AG09319 (cell line): ENCODE measurements at places on chromosomes 1 and 21.

- DNase-seq = no peak
Measured at GRCh38 chr1:173082913-173083312, 32.2 kb upstream of the TNFSF18 start.

DNA sequence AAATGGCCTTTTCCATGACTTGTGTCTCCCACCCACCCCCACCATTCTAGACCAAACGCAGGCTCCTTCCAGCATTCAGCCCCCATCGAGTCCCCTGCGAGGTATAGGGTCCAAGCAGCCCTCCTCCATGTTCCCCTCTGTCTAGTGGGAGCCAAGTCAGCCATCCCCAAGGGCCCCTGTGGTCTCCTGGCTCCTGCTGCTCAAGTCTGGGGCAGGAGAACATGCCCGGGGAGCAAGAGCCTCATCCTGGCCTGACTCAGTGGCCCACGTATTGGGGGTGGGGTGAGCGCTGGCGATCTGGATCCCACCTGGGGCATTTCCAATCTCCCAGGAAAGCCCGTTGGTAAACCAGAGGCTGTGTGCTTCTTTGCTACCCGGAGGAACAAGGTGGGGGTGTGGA, 4.1 kb upstream of the PRDM16 start:
- no peak for DNase-seq

DNA sequence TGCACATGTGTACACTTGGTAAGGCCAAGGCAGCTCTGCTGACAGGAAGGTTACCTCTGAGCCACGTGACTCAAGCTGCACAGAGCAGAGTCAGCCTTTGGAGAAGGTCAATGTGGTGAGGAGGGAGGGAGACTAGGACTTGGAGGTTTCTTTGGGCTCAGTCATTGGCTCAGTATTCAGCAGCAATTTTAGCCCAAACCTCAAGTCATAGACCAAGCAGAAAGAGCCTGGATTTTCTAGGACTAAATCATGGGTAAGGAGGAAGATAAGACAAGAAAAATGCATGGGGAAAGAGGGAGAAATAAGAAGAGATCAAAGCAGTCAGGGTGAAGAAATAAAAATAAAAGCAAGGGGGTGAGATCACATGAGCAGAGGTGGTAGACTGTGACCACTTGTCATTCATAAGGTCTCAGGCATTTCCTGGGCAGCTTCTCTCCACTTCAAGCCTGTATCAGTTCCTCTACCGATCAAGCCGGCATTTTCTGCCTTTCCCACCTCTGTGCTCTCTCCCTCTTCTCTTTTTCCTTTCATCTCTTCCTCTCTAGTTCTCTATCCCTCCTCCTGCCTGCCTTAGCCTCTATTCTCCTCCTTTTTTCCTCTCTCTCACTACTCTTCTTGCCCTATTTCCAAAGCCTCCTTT, 51.7 kb upstream of the DUSP10 start:
- no peak for DNase-seq

DNA sequence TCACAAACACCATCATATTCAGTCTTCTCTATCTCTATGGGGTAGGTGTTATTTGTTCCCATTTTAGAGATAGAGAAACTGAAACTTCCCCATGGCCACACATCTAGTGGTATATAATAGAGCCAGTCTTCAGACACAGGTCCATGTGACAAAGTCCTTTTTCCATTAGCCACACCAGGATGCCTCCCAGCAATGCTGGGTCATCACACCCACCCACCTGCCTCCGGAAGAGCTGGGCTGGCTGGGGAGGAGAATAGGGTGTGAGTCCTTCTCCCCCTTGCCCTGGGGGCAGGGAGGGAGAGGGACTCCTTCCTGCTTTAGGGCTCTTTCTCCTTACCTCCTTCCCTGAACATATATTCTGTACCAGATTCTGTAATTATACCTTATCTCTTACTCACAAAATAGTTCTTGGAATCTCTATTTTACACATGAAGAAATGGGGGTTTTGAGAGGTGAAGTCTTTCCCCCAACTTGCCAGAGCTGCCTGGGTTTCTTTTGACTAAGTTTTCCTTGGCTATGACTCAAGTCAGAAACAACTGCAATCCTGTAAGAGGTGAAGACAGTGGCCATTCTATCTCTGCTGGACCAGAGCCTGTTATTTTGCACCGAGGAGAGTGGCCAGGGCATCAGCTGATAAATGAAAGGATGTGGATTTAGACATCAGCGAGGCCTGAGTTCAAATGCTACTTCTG, 30.0 kb downstream of the SOX13 start:
- DNase-seq = no peak

DNA sequence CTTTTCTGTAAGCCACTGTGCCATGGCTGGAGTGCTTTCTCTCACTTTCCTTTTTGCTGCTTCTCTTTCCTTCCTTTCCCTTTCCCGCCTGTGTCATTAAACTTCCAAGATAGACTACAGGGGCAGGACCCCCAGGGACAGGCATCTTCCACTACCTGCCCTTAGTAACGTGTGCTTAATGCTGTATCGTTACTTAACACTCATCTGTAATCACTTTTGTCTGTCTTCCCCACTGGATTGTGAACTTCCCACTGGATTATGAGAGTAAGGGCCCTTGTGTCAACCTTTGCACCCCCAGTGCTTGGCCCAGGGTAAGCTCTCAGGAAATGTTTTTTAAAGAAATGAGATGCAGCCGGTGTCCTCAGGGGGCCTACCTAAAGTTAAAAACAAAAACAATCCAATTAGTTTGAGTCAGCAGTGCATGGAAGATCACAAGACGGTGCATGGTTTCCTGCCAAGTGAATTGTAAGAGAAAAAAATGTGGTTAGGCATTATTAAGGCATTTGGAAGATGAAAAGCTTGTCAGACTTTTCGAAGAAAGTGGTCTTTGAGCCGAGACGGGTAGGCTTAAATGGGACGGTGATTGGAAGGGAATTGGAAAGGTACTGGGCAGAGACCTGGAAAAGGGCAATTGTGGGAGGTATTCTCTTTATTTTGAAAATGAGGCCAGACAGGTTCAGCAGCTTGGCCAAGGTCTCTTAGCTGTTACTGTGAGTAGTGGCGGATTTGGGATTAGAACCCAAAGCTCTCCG, 958 bp downstream of the LYPLAL1 start:
- peak; percentile 58 for DNase-seq

DNA sequence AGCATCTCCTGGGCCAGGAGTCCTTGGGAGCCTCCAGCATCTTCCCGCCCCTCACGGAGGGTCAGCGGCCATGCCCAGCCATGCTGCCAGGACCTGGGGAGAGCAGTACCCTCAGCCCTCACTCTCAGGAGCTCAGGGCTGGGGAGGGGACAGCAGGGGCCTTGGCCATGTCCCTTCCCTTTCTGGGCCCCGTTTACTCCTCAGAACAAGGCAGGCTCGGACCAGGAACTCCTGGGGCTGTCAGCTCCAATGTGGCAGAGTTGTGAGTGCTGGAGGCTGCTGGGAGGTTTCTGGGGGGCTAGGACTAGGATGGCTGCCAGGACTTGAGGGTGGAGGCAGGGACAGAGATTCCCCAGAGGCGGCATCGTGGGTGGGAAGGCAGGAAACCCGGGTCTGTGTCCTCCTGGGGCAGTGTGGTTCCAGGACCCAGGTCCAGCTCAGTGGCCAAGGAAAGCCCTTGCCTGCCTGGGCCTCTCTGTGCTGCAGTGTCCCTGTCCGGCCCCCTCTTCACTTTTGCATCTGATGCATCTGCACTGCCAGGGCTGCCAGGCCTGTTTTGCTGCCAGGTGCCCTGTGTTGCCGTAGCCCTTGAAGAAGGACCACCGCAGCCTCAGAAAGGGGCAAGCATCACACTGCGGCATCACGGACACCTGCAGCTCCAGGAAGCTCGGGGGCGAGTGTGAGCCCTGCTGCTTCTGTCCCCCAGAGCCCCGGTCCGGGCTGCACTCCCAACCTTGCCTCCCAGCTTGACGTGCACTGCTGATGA, 223.9 kb downstream of the CAMTA1 start:
- DNase-seq = no peak

GRCh38 chr1:170967042-170967910, 31.9 kb downstream of the MROH9 start:
- DNase-seq = peak; percentile 18

DNA sequence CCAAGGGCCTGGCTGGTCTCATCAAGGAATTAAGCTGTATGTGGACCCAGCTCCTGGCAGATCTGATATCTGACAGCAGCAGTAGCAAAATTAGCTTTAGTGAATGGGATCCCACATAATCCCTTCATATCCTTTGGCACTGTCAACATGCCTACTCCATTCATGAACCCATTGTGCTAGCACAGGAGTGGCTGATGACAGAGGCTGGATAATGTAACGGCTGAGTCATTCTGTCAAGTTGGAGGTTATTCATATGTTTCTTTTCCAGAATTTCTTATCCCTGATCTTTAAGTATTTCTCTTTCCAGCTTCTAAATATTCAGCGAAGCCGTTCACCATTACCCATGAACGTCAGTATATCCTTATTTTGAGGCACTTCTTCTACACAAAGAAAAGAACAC, 84.3 kb downstream of the EXTL2 start:
- no peak for DNase-seq

DNA sequence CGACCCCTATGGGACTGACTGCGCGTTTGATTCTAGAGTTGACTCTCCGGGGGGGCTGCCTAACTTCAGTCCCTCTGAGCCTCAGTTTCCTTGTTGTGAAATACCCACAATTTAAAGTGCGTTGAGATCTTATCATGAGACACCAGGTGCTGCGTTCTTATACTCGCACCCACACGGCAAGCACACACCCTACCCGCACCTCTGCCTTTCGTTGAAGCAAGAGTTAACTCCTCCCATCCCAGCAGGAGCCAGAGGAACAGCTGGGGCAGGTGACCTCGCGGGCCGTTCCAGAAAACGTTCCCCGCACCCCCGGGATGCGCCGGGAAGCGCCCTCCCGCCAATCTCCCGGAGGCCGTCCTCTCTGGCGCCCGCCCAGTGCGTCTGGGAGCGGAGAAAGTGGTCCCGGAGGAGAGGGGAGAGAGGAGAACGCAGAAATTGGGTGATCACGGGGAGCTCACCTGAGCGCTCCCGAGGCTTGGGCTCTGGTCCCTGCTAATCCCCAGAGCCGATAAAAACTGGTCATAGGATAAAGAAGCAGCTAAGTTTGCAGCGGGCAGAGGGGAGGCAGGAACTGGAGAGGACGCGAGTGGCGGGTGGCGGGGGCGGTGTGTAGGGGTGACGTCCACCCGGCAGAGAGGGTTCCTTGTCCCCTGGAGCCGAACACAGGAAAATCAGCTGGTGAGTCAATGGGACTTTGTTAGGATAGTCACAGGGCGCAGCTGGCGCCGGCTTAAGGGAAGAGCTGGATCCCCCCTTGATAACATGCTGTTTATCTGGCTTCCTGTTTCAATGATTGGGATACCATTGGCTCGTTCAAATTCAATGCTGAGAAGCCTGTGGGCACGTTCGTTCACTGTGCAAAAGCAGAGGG, 869 bp downstream of the NAV1 start:
- no peak for DNase-seq

DNA sequence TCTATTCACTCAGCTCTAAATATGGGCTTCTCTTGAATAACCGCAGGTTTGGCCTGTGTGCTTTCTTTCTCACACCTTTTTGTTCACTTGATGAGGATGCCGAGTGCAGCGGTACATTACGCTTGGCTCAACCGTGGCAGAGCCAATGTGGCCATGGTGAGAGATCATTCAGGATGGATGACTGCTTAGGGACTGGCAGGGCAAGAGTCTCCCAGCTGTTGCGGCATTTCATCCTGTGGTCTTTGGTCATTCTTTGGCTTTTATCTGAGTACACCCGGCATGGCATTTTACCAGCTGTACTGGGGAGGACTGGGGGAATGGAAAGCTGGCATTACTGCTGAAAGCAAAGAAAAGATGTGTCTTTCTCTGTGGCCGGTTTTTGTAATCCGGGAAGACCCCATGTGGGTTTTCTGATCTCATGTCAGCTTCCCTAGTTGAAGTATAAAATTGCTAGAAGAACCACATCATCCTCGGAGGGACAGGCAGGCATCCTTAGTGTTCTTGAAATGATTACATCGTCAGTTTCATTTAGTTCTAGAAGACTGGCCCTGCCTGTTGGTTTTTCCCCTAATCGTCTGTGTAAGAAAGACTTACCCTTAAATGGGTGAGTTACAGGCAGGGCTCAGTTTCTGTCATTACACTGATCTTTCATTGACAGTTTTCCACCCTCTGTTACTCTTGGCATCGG, 15.1 kb downstream of the PCP4 start:
- no peak for DNase-seq

DNA sequence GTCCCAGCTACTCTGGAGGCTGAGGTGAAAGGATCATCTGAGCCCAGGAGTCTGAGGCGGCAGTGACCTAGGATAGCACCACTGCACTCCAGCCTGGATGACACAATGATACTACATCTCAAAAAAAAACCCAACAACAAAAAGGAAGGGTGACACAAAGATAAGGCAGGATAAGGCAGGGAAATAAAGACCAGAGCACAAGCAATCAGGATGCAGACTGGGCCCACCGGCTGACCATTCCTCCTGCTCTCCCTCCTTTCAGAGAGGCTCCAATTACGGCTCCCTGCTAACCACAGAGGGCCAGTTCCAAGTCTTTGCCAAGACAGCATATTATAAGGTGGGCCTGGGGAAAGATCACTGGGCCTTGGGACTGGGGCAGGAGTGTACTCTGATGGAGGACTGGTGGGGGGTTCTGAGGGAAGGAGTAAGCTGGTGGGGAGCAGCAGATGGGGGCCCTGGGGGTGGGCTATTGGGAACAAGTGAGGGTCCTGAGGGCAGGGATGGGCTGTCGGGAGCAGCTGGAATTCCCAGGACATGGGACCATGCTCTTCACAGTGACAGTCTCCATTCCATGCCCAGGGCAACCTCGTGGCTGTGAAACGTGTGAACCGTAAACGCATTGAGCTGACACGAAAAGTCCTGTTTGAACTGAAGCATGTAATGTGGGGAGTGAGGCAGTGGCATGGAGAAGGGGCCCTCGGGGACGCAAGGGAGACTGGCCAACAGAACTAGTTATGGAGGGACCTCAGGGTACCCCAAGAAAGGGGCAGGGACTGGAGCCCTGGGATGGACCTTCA, 7.3 kb downstream of the NPR1 start:
- no peak for DNase-seq

DNA sequence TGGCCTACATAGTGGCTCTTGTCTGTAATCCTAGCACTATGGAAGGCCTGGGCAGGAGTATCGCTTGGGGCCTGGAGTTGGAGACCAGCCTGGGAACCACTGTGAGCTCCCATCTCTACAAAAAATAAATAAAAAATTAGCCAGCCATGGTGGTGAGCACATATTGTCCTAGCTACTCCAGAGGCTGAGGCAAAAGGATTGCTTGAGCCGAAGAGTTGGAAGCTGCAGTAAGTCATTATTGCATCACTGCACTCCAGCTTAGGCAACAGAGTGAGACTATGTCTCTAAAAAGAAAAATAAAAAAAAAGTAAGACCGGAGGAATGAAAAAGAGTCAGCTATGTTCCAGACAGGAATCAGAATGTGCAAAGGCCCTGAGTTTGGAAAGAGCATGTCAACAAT, 115.3 kb downstream of the CYYR1 start:
- no peak for DNase-seq
